ENCODE measurements at places on chromosomes 1 and 21. TPM values are rescaled to one million over a fixed set of nuclear protein-coding genes. Genes with fewer than 3 reads are reported as not detected.
A peak's percentile ranks its signal among the peaks of the same experiment; 100 is the strongest.

PTGS2 gene
- total RNA-seq: 0.91 TPM

MPC2 gene
- 49.9 TPM for total RNA-seq

VHLL gene
- total RNA-seq: not detected

SLAMF1 gene
- total RNA-seq: 0.30 TPM

LBR gene
- total RNA-seq: 97.4 TPM

NLRP3 gene
- total RNA-seq: not detected

CROCC gene
- 30.1 TPM for total RNA-seq

DNA sequence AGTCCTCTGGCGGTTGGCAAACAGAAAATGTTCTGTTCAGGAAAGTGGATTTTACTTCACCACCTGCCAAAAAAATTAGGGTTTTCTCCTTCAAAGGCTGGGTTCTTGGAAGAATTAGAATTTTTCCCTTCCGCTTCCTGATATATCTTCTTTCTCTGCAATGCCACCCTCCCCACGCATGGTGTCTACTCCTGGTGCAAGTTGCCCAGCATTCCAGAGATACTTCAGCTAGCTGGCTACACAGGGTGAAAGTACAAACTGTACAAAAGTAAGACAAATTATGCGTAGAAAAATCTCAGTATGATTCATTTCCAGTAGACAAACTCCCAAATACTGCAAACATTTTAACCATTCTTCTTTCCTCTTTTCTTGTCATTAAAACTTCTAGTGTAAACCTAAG, 430.1 kb upstream of the ESRRG start:
- H3K4me1 ChIP-seq: no peaks in the 10 kb centered on the region
- no peaks in the 10 kb centered on the region for H3K36me3 ChIP-seq
- DNase-seq: no peak
- H3K27me3 ChIP-seq: no peaks in the 10 kb centered on the region
- no peak overlapping the region for H3K27ac ChIP-seq

GRCh38 chr1:70042090-70042731, 163.2 kb downstream of the LRRC40 start:
- H3K36me3 ChIP-seq: no peaks in the 10 kb centered on the region
- no peaks in the 10 kb centered on the region for H3K4me1 ChIP-seq
- DNase-seq: no peak
- peaks cover 17% of the 10 kb centered on the region for H3K27me3 ChIP-seq

DNA sequence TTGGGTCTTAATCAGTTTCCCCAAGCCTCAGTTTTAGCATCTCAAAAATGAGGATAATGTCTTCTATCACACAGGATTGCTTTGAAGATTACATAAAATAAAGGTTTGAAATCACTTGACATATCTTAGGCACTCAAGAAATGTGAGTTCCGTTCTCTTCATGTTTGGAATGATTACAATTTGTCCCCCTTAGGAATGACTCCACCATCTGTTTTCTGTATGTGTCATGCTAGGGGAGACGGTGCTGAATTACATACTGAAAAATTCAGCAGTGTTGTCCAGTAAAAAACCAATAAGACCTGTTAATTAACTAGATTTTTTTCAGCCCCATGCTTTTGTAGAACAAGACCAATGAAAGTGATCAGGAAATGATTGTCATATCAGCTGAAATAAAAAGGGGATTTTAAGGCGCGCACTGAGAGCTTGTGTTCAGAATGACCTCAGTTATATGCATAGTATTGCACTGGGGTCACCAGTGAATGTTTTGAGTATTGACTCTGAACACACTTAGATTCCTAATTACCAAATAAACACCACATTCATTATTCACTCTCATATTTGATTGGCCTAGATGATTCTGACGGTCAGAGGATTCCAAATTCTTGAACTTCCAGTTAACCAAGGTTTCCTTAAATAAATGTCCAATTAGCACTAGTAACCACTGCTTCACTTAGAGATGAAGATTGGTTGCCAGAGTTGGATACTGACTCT, 114.5 kb upstream of the KCNK2 start:
- no peak overlapping the region for H3K27ac ChIP-seq
- no peak for DNase-seq
- H3K27me3 ChIP-seq: no peaks in the 10 kb centered on the region
- H3K4me1 ChIP-seq: no peaks in the 10 kb centered on the region
- H3K36me3 ChIP-seq: no peaks in the 10 kb centered on the region

DNA sequence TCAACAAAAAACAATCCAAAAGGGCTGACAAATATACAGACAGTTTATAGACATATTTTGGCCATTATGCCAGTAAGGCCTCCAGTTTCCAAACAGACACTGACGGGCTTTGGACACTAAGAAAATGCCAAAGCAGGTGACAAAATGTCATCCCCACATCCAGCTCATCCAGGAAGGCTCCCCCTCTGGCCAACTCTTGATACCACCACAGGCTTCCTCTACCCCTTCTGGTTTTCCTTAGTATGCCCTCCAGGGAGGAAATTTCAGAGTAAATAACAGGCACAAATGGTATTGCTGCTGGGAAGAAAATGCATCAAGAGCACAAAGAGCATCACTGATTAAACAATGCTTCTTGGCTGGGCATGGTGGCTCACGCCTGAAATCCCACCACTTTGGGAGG, 225.3 kb downstream of the VAV3 start:
- no peaks in the 10 kb centered on the region for H3K36me3 ChIP-seq
- H3K27me3 ChIP-seq: no peaks in the 10 kb centered on the region
- no peak for DNase-seq
- H3K4me3 ChIP-seq: no peak overlapping the region

DNA sequence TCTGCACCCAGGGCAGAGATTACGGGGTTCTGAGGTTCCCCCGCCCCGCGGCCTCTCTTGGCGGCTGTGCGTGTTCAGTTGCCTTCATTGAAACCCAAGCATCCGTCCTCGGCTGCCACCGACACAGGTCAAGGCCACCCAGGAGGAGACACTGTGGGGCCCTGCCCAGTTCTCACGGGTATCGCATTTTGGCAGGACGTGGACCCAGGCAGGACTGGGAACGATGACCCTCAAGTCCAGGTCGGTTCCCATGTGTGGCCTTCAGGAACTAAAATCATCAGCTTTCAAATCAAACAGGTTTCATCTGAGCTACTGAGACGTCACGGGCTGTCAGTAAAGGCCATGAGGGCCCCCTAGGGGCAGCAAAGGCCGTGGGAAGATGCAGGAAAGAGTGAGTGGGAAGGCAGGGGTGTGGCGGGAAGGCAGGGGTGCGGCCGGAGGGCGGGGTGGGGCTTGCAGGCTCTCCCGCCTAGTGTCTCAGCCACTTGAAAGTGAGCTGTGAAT, 7.0 kb upstream of the C1orf174 start:
- no peak for DNase-seq
- H3K36me3 ChIP-seq: no peaks in the 10 kb centered on the region
- no peaks in the 10 kb centered on the region for H3K27me3 ChIP-seq
- H3K4me3 ChIP-seq: no peak overlapping the region
- H3K4me1 ChIP-seq: peaks cover 2% of the 10 kb centered on the region
- H3K27ac ChIP-seq: no peak overlapping the region

DNA sequence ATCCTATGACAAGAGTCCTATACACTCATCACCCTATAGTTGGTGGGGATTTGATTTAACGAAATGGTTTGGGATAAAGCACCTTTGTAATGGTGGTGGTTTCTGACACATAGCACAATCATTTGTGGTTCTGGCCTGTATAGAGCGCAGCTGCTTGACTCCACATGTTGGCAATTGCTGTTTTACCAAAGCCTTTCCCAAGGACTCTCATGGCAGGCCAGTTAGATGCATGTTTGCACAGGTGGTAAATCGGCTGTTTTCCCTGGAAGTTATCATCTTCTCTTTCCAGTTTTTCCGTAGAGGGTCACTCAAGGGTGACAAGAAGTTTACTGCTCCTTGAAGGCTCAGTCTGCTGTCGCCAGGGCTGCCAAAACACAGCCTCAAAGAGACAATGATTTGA, 17.1 kb upstream of the XPR1 start:
- H3K4me1 ChIP-seq: peaks cover 2% of the 10 kb centered on the region
- no peaks in the 10 kb centered on the region for H3K27me3 ChIP-seq
- no peaks in the 10 kb centered on the region for H3K36me3 ChIP-seq
- no peak overlapping the region for H3K27ac ChIP-seq

- H3K4me3 ChIP-seq: peak overlapping the region; percentile 40
- peak overlapping the region; percentile 46 for H3K27ac ChIP-seq
- peaks cover 38% of the 10 kb centered on the region for H3K4me1 ChIP-seq
- no peak for DNase-seq
- H3K36me3 ChIP-seq: no peaks in the 10 kb centered on the region
Measured at GRCh38 chr1:161083748-161084596, 5.4 kb downstream of the NECTIN4 start.

GRCh38 chr1:16110884-16111283, 37.4 kb upstream of the FAM131C start:
- H3K36me3 ChIP-seq: no peaks in the 10 kb centered on the region
- H3K27me3 ChIP-seq: no peaks in the 10 kb centered on the region
- no peak overlapping the region for H3K4me3 ChIP-seq
- no peaks in the 10 kb centered on the region for H3K4me1 ChIP-seq
- no peak for DNase-seq

DNA sequence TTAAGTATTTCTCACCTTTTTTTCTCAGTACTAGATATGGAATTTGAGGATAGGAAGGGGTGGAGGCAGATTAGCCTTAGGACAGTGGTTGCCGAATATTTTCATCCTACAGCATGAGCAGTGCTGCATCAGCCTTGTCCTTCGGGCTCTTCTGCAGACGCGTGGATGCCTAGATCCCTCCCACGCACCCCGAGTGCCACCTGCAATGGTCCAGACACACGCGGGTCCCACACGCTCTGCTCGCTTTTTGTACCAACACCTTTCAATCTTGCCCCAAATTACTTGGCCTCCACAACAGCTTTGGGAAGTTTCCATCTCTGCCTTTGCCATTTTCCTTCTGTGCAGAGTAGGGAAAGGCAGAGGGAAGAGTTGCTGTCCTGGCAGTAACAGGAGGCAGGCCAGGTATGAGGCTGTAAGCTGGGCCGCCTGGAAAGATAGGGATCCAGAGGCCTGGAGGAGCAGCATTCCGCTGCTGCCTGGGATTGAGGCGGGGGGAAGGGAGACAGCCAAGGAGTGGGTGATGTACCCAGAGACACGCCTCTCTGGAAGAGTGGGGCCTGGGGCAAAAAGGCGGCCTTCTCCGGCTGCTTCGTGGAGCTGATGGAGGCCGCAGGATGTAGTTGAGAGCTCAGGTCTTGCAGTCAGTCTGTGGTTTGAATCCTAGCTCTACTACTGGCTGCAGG, 467.7 kb downstream of the KIF26B start:
- no peak for DNase-seq
- peaks cover 10% of the 10 kb centered on the region for H3K27me3 ChIP-seq
- H3K4me1 ChIP-seq: no peaks in the 10 kb centered on the region
- no peaks in the 10 kb centered on the region for H3K36me3 ChIP-seq
- H3K4me3 ChIP-seq: no peak overlapping the region
- no peak overlapping the region for H3K27ac ChIP-seq

DNA sequence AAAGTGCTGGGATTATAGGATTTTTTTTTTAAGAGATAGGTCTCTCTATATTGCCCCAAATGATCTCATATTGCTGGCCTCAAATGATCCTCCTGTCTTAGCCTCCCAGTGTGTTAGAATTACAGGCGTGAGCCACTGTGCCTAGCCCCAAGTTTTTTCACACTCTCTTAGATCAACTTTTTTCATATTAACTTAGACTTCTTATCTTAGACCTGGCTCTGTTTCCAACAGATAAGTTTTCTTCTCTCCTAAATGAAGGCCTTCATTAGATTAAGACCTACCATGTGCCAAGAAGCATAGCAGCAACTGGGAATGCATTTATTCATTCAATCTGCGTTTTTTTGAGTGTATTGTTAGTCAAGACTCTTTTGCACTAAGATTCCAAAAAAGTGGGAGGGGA, 20.2 kb upstream of the HTR1D start:
- H3K4me1 ChIP-seq: no peaks in the 10 kb centered on the region
- no peaks in the 10 kb centered on the region for H3K36me3 ChIP-seq
- no peak overlapping the region for H3K4me3 ChIP-seq
- DNase-seq: no peak

DNA sequence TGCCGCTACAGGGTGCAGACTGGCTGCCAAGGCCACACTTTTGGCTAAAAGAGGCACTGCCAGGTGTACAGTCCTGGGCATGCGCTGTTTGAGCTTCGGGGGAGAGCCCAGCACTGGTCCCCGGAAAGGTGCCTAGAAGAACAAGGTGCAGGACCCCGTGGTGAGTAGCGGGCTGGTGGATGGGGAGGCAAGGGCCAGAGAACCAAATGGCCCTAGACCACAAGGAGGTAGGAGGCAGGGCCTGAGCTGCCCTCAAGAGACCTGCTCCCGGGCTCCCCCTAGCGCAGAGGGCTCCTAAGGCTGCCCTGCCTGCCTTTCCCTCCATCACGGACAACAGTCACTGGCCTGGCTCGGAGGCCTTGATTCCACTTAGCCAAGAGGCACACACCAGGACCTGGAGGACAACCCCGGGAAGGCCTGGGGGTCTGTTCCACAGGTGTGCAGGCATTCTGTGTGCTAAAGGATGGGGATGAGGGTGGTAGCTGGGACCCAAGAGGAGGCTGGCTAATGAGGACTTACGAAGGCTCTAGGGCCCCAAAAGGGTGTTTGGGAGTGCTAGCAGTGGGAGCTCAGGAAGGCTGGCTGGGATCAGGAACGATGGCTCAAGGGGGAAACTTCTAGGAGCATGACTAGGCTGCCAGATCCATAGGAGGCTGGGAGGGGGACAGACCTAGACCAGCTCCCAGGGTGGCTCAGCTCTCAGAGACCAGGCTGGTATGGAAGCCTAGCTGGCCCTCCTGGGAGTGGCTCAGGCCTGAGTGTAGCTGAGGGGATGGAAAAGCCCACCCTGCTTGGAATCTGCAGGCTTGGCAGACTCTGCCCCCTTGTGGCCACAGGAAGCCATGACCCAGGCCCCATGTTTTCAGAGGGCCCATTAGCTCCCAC, 742 bp downstream of the ARTN start:
- peak; percentile 68 for DNase-seq
- H3K27ac ChIP-seq: peak overlapping the region; percentile 71
- H3K4me3 ChIP-seq: peak overlapping the region; percentile 75
- H3K4me1 ChIP-seq: peaks cover 31% of the 10 kb centered on the region

GRCh38 chr1:205942631-205943159, 561 bp downstream of the SLC26A9 start:
- no peak for DNase-seq
- H3K27me3 ChIP-seq: peaks cover 44% of the 10 kb centered on the region
- peaks cover 20% of the 10 kb centered on the region for H3K4me1 ChIP-seq

- no peak overlapping the region for H3K27ac ChIP-seq
- no peaks in the 10 kb centered on the region for H3K27me3 ChIP-seq
- peaks cover 24% of the 10 kb centered on the region for H3K4me1 ChIP-seq
- no peak overlapping the region for H3K4me3 ChIP-seq
- H3K36me3 ChIP-seq: peaks cover 24% of the 10 kb centered on the region
Measured at GRCh38 chr1:152029144-152029928, 7.5 kb downstream of the S100A11 start.

Measured in HCT116 (cell line).